ENCODE measurements at places on chromosomes 13 and 19. TPM values are rescaled to one million over a fixed set of nuclear protein-coding genes. Genes with fewer than 3 reads are reported as not detected.
A peak's percentile ranks its signal among the peaks of the same experiment; 100 is the strongest.

SPRYD7 gene
- 1.4 TPM for total RNA-seq

PALM gene
- total RNA-seq: not detected

ADGRE2 gene
- total RNA-seq: 0.92 TPM

ATP8B3 gene
- total RNA-seq: 2.9 TPM

NRTN gene
- total RNA-seq: 0.38 TPM

KIR2DL1 gene
- 0.35 TPM for total RNA-seq

PRSS57 gene
- total RNA-seq: not detected

TNFSF13B gene
- 0.98 TPM for total RNA-seq

SELENOV gene
- total RNA-seq: not detected

SKA3 gene
- 0.49 TPM for total RNA-seq

INSL3 gene
- total RNA-seq: 6.1 TPM

DNA sequence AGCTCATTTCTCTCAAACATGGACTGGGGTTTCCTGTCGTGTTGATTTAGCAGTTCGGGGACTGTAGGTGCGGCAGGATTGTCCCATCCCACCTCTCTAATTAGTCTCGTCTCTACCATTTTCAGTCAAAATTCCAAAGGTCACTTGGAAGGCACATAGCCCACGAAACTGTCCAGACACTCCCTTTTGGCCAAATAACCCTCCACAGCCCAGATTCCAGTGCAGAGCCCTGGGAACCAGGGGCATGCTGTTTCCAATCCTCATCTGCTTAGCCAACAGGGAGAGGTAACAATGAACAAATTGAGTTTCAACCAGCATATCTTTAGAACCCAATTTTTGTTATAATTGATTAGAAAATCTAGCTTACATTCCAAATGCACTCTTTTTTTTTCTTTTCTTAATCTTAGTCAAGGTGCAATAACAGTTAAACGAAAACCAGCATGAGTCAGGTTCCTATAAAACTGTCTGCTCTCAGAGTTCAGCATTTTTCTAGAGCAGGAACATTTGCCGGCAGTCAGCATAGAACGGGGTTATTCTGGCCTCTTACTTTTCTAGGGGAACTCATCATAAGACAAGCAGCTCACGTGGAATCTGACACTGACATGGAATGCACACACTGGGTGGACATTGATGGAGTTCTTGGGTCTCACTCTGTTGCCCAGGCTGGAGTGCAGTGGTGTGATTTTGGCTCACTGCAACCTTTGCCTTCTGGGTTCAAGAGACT is 14.4 kb upstream of the CEBPA start:
- no peak for DNase-seq

GRCh38 chr13:76474356-76474755 is 411.8 kb downstream of the KCTD12 start:
- DNase-seq: no peak

DNA sequence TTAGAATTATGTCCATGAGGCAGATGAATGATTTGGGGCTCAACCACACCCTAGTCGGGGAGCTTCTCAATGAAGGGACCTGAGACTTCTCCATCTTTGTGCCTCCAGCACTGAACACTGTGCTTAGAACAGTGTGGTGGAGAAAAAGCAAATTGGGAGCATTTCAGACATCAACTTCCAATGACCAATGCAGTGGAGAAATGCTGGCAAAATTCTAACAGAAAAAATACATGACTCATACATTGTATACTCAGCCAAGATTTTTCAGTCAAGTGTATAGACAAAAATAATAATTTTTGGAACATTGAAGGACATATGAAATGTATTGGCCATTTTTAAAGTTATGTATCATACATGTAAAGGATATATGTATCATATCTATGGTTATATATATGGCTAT is 134.7 kb downstream of the FGF14 start:
- DNase-seq: no peak

- peak; percentile 79 for DNase-seq
Observed at GRCh38 chr19:17488593-17489391, 18.5 kb downstream of the SLC27A1 start.

DNA sequence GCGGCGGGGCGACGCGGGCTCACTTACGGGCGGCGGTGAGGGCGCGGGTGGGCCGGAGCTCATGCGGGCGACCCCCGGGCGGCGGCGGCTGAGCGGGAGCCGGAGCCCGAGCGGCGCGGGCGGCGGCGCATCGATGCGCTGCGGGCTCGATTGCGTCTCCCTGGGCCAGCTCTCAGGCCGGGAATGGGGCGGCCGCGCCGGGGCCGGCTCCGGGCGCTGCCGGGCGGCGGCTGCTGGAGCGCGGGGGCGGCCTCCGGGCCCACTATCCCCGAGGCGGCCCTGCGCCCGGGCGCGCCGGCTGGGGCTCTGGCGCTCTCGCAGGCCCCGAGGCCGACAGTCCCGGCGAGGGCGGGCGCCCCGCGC is 1.4 kb upstream of the TSHZ3 start:
- no peak for DNase-seq

DNA sequence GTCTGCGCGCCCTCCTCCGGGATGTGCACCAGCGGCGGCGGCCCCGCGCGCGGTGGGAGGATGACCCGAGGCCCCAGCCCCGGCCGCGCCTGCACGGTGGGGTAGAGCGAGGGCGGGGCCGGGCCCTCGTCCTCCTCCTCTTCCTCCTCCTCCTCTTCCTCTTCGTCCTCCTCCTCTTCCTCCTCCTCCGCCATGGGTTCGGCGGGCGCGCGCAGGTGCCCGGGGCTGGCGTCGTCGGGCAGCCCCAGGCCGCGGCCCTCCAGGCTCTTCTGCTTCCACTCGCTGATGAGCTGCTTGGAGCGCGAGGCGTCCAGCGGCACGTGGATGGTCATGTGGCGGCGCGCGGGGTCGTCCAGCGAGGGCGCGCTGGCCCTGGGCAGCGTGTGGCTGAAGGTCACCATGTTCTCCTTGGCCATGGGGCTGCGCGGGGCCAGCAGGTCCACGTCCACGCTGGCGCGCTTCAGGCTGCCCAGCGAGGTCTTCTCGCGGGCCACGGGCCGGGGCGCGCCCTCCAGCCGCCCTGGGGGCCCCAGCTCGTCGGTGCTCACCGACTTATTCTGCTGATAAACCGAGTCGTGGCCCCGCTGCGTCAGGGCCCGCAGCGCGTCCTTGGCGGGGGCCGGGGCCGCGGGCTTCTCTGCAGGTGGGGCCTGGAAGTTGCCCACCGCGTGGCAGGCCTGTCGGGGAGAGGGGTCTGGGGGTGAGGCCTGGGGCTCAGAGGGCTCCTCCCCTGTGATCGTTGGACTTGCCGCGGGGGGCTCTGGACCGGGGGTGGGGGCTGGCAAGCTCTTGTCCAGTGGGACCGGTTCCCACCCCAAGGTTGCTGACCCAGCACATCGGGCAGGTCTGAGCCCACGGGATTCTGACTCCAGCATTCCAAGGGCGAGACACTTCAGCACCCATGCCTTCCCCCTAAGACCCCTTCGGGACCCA is 8.3 kb downstream of the PLPPR3 start:
- DNase-seq: no peak

GRCh38 chr13:23810685-23811240 is 78.4 kb downstream of the MIPEP start:
- no peak for DNase-seq

GRCh38 chr19:38317104-38317612 is 1.4 kb upstream of the YIF1B start:
- DNase-seq: peak; percentile 41

- peak; percentile 84 for DNase-seq
Observed at GRCh38 chr19:7349961-7350711, 1.4 kb downstream of the ARHGEF18 start.

DNA sequence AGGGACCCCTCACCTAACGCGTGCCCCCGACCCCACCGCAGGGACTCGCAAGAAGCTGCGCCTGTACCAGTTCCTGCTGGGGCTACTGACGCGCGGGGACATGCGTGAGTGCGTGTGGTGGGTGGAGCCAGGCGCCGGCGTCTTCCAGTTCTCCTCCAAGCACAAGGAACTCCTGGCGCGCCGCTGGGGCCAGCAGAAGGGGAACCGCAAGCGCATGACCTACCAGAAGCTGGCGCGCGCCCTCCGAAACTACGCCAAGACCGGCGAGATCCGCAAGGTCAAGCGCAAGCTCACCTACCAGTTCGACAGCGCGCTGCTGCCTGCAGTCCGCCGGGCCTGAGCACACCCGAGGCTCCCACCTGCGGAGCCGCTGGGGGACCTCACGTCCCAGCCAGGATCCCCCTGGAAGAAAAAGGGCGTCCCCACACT is 4.7 kb upstream of the MYBPC2 start:
- DNase-seq: peak; percentile 16

GRCh38 chr19:45076029-45076850 is at the start of gene ZNF296:
ZNF296 (minus strand) TSS chr19:45076478; CDS start chr19:45076373, 105 bp downstream.
- peak; percentile 78 for DNase-seq

- DNase-seq: peak; percentile 76
Observed at GRCh38 chr19:53254411-53255341, at the start of gene ZNF677. ZNF677 (minus strand) TSS chr19:53254873; CDS start chr19:53251550, 3,323 bp downstream.

- no peak for DNase-seq
Observed at GRCh38 chr13:86900906-86901305, 770.3 kb upstream of the SLITRK5 start.

- no peak for DNase-seq
Observed at GRCh38 chr13:20474515-20474914, 51.1 kb downstream of the CRYL1 start.

GRCh38 chr19:47495478-47496372 is 11.7 kb upstream of the KPTN start:
- no peak for DNase-seq

GRCh38 chr13:20729633-20730585 is 26.4 kb downstream of the IL17D start:
- DNase-seq: no peak

- peak; percentile 2 for DNase-seq
Observed at GRCh38 chr13:60463787-60464186, 66.8 kb downstream of the TDRD3 start.

GRCh38 chr13:112812306-112813055 is 122.6 kb downstream of the ATP11A start:
- DNase-seq: no peak

- DNase-seq: peak; percentile 91
Observed at GRCh38 chr19:48169578-48169938, 586 bp downstream of the LIG1 start.

DNA sequence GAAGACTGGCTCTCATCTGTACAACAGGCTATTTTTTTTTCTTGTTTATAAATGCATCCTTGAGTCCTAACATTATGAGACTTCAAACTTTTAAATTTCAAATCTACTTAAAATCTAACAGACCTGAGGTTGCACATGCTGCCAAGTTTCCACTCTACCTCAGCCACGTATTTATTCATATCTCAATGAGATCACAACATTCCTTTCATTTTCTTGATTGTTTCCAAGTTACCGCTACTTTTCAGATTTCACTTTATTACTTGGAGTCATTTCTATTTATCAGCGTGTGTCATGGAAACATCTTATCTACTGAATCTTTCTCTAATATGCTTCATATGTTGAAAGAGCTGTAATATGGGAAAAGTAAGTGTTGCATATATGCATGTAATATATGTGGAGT is 1257.5 kb upstream of the ATXN8OS start:
- no peak for DNase-seq

- DNase-seq: no peak
Observed at GRCh38 chr13:98291658-98292057, 114.6 kb upstream of the RNF113B start.

DNA sequence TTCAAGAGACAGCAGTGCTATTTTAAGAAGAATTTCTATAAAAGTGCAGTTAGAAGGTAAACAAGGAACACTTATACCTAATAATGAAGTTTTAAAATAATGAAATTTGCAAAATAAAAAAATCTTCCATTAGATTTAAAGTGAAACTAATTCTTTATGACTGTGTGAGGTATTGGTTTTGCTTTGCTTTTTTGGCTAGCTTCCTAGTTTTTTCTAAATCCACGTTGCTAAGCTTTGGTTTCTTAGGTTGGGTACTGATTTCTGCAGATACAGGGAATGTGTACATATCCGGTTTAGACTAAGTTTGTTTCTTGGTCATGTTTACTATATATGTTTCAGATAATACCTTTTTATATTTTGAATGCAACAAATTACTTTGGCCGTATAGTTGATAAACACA is 59.8 kb downstream of the SLC7A9 start:
- DNase-seq: no peak

DNA sequence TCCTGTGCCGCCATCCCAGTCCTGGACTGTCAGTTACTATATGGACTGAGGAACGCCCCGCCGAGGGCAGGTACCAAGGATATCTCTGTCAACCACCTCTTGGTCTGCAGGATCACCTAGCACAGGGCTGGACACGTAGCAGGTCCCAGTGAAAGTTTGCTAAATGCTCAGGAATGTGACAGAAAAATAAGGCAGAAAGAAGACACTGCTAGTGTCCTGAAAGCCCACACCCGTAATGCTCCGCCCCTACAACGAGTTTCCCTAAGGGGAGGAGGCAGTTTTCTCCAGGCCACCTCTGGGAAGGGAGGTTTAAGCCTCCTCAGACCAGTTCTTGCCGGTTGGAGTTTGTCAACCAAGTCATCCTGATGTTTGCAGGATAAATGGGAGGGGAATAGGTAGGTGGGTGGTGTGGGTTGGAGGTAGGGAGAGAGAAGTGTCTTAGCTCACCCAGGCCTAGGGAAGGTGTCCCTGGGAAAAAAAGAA is 1.7 kb upstream of the SERTAD3 start:
- no peak for DNase-seq

DNA sequence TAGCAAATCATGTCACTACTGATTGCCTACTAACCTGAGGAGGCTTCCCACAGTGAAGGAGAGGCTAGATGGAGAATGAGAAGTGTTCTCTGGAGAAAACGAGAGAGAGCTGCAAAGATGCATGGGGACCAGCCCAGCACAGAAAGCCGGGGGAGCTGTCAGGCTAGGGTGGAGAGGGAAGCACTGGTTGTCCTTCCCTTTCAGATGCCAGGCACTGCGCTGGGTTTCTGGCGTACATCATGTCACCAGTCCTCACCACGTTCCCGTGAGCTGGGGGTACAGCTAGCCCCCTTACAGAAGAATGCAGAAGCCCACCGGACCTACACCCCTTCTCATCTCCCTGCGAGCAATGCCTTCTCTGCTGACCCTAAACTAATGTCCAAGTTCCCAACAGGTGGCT is 86.0 kb downstream of the STK24 start:
- no peak for DNase-seq

GRCh38 chr19:34639491-34640085 is 37.4 kb downstream of the SCGB2B2 start:
- peak; percentile 66 for DNase-seq

DNA sequence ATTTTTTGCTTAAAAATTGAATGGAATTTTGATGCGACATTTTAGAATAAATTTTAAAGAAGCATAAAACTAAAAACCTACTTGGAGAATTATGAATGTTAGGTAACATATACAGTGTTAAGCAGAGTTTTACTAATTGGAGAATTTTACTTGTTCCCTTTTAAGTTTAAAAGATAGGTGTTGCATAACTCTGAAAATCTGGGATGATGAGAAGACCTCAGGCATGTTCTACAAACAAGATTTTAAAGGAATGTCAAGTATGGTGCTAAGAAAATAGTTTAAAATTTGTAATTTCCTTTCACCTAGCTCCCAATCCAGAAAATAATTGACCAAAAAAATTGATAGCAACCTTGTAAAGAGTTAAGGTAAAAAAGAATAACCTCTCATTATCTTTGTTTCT is 135.8 kb downstream of the RFC3 start:
- no peak for DNase-seq
